ENCODE measurements at places on chromosomes 2 and 18.

DNA sequence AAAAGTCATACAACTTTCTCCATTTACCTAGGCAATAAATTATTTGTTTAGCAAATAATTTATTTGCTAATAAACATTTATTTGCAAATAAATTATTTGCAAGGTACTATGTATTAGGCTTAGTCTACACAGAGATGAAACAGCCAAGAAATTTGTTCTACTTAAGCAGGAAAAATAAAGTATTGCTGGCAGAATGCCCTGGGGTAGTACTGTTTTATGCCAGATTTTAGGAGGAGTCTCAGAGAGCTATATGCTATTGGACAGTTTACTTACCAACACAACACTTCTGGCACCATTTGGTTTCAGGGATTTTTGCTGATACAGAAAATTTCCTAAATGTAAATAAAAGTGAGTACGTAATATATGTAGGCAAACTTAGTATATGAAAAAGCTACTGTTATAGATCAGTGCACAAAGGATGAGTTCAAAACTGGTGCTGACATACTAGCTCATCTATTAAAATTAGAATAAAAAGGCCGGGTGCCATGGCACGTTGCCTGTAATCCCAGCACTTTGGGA is 23.2 kb upstream of the CDKL4 start:
- no peak for DNase-seq

DNA sequence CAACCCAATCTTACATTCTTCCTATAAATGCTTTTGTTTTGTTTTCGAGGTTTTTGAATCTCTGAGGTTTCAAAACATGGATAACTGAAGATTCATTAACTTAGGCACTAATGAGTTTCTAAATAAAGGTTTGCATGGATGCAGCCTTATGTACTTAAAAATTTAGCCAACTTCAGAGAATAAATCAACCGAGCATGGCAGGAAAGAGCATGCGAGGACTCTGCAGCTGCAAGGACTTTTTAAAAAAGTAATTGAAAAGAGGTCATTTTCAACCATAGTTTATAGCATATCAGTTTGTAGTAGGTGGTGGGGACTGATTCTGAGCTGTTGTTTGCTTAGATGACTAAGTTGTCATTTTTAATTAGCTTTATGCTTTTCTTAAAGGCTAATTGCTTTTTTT is 567.0 kb upstream of the ZEB2 start:
- no peak for DNase-seq

- no peak for DNase-seq
Measured at GRCh38 chr2:53484531-53484930, 283.1 kb upstream of the CHAC2 start.

- DNase-seq = no peak
Measured at GRCh38 chr2:98476192-98476868, 31.7 kb downstream of the INPP4A start.

GRCh38 chr2:33323957-33324356 is 152.5 kb upstream of the RASGRP3 start:
- DNase-seq = no peak
